GDM1 (cell line): ENCODE measurements at places on chromosomes 12 and 14.
A peak's percentile ranks its signal among the peaks of the same experiment; 100 is the strongest.

DNA sequence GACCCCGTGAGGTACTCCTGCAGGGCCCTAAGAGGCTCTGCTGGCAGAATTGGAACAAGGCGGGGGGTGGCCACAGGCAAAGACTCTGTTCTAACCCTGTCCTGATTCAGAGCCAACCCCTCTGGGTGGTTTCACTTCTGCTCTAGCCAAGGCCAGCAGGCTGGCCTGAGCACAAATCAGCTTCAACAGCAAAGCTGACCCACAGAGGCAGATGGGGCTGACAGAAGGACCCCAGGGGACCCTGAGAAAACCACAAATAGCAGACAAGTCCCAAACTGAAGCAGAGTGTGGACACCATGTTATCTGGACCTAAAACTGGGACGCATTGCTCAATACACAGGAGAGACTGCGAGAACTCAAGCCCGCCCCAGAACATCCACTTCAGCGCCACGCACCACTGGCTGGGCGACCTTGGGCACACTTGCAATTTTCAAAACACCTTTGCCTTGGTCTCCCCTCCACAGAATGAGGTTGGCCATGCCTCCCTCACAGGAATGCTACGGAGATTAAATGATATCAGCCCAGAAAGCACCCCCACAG is 76.4 kb upstream of the DICER1 start:
- DNase-seq, result no peak

- no peak for DNase-seq
These were observed 78.8 kb upstream of the RTL1 start for GRCh38 chr14:100982353-100982752.

GRCh38 chr14:102177161-102177560 is 37.5 kb downstream of the WDR20 start:
- DNase-seq, result no peak

DNA sequence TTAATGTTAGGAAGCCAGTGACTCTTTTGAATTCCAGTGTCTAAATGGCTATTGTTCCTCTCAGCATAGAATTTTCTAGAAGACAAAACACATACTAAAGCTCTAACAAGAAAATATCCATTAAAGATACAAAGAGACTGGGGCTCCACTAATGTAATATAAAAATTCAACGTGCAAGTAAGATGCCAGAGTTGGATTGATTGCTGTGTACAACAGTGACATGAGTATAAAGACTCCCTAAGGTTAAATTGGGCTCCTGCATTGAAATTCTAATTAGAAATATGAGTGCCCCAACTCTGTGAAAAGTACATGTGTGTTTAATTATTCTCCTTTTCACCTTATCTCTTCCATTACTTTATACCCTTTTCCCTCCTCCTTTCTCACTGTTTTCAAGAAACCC is 253.6 kb upstream of the G2E3 start:
- no peak for DNase-seq

GRCh38 chr12:110046451-110047187 is 1.7 kb downstream of the C12orf76 start:
- no peak for DNase-seq

GRCh38 chr12:104720339-104721038 is 237.6 kb downstream of the SLC41A2 start:
- no peak for DNase-seq

DNA sequence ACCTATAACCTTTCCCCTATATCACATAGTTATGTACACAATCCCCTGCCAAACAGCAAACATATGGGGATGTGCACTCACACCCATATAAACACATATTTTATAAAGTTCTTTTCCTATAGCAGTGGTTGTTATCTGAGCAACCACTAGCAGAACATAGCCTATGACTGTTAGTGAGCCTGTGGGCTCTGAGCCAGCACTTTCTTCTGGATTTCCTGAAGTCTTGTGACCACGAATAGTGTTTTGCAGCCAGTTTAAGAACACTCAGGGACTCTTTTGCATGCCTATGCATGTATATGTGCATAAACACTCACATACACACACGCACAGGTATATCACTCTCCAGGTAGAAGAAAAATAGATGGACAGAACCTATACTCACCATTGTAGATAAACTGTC is 17.1 kb downstream of the TESPA1 start:
- peak; percentile 47 for DNase-seq

DNA sequence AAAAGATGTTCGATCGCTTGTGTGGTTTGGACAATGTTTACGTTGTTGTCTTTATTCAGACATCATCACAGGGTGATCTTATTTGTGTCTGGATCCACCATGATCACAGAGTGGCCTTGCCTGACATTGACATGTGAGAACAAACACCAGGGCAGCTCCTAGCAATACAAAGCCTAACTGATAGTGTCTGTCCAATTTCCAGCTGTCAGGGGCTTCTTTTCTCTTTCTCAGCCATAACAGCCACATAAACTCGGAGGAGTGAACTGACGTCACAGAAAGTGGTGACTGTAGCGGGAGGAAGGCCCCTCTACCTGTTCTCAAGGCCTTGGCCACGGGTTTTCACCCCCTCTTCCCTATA is 5.8 kb upstream of the SLC6A13 start:
- DNase-seq, result no peak

- peak; percentile 77 for DNase-seq
These were observed 792 bp upstream of the CHD4 start for GRCh38 chr12:6607751-6608591.

DNA sequence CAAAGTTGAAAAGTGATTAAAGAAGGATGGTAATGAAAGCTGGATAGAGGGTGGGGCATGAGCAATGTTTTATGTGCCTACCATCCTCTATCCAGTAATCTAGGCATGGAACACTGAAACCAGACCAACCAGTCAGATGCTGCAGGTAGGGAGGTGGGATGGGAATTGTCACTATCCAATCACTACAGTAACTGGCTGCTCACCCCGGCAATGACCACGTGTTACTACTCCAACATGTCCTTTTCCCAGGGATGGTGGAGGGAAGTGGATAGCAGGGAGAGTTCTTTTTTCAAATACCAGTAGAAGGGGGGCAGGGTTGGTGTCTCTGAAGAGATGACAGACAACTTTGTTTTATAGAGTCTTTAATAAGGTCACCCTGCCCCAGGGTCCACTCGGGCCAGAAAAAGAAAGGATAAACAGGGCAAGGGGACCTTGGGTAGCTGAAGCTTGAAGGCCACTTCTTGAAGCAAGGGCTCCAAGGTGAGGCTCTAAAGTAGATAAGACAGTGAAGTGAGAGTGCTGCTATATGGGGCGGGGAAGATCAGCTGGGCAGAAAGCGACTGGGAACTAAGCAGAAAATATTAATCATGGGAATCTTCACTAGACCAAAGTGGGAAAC is 14.7 kb upstream of the CDH24 start:
- no peak for DNase-seq

- DNase-seq, result no peak
These were observed 17.4 kb upstream of the CLMN start for GRCh38 chr14:95337041-95337595.

DNA sequence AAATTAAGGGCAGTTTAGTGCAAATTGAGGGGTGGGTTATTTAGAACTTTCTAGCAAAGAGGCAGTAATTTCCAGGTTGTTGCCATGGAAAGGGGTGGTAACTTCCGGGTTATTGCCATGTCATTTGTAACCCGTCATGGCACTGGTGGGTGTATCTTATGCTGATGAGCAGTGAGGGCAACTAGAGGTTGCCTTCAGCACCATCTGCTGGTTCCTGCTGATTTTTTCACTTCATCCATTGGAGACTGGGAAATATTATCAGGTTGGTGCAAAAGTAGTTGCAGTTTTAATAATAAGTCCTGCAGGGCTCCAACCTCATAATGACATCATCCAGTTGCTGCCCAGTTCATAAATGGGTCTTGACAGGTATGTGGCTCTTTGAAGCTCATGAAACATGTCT is 24.4 kb upstream of the SERPINA4 start:
- DNase-seq, result no peak

DNA sequence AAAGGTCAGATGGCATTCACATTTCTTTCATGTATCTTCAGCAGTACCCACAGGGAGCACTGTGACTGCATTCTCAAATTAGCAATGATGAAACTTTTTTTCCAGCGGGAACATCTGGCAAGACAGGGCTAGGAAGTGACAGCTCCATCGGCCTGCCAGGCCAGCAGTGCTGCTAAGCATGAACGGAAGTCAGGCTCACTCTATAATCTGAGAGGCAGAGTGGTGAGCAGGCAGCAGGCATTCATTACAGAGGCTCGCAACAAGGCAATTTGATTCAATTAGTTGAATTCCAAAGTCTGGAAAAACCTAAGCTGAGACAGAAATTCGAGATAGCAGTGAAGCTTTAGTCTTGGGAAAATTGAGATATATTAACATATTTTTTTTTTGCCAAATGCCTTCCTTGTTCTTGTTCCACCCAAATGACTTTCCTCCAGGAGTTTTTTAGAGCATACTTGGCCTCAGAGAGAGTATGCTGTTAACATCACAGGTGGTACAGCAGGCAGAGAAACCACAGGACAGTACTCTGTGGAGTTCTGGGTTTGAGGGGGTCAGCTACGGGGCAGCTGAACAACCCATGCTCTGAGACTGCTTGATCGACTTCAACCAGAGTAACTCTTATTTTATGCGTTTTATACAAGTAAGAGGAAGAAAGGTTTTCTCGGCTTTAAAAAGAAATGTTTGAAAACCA is 414.9 kb downstream of the APAF1 start:
- DNase-seq, result no peak

GRCh38 chr12:90773491-90773890 is 181.5 kb downstream of the CCER1 start:
- no peak for DNase-seq

DNA sequence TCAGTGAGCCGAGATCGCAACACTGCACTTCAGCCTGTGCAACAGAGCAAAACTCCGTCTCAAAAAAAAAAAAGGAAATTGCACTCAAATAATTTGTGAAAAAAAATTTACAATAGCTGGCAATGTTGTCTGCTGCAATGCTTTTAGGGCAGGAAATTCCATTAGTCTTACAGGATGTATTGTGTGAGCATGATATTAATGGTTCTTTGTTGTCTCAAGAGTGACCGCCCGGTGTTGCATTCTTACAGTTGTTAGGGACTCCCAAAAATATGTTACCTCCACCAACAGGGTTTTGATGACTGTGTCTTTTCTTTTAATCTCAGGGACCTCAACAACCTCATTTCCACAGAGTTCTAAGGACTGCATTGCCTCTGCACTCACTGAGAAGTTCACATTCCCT is 44.8 kb downstream of the PZP start:
- DNase-seq, result no peak

DNA sequence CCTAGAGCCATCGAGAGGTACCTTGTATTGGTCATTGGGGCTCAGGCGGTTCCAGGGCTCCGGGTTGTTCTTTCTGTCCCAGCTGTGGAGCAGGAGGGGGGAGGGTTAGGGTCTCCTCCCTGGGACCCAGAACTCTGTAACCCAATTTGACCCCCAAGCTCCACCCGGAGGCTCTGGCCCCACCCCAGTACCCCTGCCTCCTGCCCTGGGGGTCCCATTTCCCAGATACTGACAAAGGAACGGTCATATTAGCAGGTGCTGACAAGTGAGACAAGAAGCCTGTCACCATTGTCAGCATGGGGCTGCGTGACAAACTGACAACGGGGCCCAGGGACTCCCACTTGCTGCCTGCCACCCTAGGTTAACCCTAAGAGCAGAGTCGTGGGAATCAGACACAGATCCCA is 6.2 kb downstream of the SHMT2 start:
- DNase-seq, result no peak

DNA sequence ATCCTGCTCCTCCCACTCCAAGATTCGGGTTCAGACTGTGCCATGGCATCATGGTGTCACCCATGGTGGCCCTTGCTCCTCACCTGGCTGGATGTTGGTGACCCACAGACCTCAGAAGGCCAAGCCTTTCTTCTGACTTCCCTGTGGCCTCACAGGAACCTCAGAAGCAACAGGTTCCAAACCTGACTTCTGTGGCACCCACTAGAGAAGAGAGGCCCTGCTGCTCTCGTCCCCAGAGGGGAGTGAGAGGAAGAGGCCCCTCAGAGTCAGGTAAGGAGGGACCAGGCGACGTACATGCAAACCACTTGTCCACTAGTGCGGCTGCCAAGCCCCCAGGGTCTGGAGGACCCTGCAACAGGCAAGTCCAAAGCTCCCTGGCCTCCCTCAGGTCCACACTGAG is 10.4 kb downstream of the CLBA1 start:
- no peak for DNase-seq

GRCh38 chr12:14995583-14996425 is 23.0 kb downstream of the PDE6H start:
- no peak for DNase-seq

DNA sequence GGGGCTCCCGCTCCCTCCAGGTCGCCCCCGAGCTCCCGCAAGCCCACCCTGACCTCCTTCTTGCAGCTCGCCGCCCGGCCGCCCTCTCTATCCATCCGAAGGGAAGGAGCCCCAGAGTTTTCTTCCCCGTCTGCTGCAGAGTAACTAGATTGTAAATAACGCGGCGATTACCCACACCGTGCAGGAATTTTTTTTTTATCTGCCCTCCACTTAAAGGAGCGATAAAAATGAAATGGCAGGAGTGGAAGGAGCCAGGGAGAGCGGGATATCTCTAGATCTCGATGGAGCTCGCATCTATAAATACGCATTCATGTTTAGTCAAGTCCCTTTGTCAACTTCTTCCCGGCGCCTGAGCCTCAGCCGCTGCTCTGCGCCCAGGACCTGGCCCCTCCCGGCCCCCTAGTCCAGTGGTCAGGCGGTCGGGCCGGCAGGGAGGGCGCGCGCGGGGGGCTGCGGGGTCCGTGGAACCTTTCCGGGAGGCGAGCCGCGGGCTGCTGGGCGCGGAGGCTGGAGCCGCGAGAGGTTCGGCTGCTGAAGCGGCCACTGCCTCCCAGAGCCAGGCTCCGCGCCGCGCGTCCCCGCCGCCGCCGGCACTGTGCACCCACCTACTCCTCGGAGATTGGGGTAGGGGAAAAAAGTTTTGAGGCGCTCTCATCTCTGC is 386.0 kb downstream of the BCAT1 start:
- no peak for DNase-seq

DNA sequence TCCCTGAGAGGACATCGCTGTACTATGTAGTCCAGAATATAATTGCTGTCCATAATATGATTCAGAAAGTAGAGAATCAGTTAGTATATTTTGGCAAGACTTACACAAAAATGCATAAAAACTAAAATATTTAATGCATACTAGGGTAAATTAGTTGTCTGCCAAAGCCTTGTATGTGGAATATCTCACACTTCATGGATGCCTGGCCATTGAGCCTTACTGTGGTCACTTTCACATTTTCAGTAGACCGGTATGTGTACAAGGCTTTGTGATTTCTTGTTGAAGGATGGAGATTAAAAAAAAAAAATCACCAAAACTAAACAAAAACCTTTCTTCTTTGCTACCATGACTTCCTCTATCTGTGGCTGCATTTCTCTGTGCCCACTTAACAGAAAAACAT is 197.3 kb upstream of the DDHD1 start:
- DNase-seq, result no peak

GRCh38 chr12:33529031-33529430 is 89.4 kb upstream of the SYT10 start:
- DNase-seq, result no peak

GRCh38 chr12:2439332-2440100 is 355.3 kb upstream of the FKBP4 start:
- DNase-seq, result no peak

DNA sequence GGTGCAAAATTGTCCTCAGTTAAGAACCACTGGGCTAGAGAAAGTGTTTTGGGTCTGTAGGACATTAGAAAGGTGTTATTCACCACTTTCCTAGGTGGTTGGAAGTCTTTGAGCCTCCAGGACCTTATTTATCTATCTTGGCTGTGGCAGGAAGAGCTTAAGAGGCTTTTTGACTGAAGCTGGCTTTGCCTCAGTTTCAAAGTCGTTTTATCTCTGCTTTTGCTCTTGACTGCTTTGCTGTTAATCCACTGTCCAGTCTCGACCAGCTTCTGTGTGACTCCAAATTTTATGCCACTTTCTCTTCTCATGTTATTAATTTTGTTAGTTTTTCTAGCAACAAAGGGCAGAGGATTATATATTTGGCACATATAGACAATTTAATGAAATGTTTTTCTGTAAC is 60.3 kb downstream of the PPHLN1 start:
- no peak for DNase-seq
